SK-N-SH (cell line): ENCODE measurements at places on chromosomes 12 and 14.

DNA sequence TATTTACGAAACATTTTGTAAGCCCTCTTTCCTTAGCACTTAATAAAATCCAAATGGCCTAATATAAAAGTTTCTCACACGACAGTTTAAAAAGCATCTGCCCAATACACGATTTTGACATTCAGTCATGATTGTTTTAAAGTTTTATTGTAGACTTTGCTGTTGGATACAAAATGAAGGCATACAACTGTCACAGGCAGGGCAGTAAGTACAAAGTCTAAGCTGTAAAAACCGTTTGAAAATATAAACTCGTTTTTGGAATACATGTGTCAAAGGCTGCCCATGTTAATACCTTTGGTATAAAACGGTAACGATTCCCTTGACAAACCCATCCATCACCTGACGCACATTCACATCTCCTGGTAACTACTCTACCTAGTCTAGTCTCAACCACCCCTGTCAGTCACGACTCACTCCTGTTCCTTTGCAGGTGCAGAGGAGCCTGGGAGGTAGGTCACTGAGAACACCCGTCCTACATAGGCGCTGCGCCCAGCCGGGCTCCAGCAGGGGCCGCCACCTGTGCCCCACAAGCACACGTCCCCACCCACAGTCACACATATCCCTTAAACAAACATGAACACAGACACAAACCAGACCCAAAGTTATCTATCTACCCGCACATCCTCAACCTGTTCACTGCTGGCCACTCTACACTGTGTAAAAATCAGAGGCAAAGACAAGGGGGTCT lies 27.1 kb downstream of the KCTD10 start:
- DNase-seq: peak; percentile 60

GRCh38 chr14:56333359-56334292 lies 215.4 kb downstream of the PELI2 start:
- no peak for DNase-seq

- DNase-seq: no peak
Measured at GRCh38 chr12:116423094-116423493, 136.1 kb upstream of the MAP1LC3B2 start.

DNA sequence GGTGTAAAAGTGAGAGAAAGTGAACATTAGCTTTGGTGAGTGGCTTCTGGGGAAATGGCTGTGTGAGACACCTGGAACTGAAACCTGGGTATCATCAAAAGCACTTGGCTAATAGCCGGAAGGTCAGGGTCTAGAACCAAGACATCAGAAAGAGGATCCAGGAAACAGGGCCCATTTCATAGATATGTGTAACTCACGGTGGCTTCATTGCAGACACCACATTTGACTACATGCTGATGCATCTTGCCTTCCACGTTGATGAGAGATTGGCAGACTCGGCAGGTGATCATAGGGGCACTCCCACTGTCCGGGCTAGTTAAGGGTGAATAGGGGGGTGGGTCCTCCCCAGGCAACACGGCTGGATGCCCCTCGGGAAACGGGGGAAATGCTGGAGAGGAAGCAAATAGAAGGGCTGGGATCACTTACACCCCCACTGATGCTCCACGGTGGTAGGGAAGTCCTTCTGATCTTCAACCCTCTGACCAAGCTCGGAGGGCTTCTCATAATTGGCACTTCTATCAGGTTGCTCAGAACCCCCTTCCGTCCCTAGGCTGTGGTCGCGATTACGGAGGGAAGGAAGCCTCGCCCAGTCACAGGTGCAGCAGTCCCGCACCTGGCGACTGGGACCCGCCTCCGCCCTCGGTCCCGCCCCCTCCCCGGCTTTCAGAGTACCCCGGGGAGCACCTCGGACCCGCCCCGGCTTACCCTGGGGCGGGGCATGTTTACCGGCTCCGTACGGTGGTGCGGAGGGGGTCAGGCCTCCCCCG lies 593 bp downstream of the PIP4P1 start:
- DNase-seq: no peak

- DNase-seq: no peak
Measured at GRCh38 chr12:29208060-29208459, 59.0 kb downstream of the FAR2 start.

GRCh38 chr12:97112136-97112535 lies 205.1 kb downstream of the NEDD1 start:
- DNase-seq: no peak

DNA sequence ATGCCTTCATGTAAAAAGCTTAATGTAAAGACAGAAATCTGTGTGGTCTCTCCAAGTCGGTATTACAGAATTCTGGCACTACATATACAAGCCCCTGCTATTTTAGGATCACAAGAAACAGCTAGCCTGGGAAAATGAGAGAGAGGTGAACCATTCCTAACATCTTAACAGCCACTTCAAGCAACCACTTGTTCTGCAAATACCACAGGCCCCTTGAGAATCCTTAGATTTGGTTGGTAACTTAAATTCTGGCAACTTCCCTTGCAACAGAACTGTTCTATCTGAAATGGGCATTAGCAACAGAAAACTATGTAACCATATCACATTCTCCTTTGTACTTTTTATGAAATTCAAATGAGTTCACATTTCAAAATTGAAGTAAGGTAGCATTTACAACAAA lies 68.5 kb downstream of the SPPL3 start:
- DNase-seq: no peak

GRCh38 chr12:70822412-70822811 lies 98.1 kb downstream of the PTPRR start:
- DNase-seq: no peak

GRCh38 chr12:509500-509899 lies 49.8 kb downstream of the B4GALNT3 start:
- DNase-seq: no peak

DNA sequence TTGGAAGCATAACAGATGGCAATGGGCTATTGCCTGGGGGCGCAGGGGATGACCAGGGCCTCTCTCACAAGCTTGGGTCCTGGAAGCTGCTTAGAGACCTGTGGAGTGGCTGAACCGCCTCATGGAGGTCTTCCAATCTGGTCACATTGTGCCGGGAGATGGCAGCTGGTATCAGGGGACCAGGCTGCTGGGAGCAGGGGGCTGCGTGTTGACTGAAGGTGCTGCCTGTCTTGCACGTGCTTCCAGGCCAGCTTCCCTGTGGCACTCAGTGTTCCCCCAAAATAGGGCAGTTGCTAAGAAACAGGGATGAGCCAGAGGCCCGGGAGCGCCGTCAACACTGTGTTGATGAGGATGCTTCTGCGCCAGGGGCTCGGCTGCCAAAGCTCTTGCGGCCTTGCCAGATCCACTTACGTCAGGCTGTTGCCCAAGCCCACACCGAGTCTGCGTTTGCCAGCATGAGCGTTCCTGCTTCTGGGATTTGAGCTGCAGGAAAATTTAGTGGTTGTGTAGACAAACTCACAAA lies 39.8 kb downstream of the ELK3 start:
- peak; percentile 53 for DNase-seq

DNA sequence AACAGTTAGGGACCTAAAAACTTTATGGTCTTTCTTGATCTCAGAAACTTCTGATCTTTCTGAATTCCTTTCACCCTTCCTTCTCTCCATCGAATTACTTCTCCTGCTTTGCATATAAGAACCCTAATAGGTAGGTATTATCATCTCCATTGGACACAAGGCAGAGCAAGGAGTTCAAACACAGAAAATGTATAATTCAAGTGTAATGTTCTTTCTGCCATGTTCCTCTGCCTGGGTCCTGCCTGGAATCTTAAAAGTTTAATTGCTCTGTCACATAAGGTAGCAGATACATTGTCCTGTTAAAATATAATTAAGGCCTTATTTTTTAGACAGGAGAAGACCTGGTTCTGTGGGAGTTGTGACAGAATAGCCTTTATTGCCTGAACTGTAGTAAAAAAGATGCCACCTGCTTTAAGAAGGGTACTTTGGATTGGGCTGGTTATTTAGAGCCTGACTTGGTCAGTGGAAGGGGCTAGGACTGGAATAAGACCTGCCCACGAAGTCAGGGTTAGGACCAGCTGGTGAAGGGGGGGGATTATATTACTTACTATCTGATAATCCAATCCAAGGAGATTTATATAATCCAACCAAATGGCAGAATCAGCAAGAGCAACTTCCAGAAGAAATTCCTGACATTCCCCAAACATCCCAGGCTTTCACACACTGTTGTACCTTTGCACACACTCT lies 10.4 kb downstream of the G2E3 start:
- no peak for DNase-seq

DNA sequence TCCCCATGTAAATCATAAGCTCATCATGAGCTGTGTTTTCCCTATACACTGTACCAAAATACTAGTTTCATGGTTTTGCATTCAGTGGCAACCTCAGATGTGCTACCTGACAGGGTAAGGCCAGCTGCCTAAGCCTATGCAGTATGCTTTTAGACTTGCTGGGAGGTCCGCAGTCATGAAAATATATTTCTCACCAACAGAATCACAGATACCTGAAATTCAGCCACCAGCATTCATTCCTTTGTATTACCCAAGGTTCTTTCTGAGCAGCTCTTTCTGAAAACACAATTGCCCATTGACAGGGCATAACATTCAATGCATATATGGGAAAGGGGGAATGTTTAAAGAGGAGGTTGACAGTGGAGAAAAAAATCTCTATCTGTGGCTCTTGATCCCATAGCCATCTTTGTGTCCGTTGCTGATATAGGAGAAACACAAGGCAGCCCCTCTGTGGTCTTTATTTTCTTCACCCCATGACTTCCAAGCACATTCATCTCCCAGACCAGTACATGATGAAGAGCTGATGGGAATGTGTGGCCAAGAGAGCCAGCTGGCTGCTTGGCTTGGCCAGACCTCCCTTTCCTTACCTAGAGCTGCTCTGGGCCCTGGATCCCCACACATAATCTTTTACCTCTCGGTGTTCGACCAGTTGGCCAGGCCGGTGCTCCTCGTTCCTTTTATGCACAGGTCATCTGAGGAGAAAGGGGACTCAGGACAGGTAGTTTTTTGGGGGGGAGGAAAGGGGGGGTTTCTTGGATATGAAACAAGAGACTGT lies 162.9 kb downstream of the KCNA5 start:
- DNase-seq: no peak

DNA sequence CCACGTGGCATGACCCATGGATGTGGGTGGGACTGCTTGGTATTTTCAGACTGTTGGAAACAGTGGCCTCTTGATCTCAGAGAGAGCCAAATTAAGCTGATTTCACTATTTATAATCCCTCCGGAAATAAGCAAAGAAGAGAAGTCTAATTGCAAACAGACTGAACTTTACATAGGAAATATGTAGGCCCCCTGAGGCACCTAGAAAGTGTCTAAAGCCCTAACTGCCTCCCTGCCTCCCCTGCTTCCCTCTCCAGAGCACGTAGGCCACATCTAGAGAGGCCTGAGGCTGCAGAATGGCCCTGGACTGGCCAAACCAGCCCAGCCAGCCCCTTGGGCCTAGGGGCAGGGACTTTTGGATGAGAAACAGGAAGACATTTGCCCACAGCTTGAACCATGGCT lies 123.8 kb downstream of the ZFP36L1 start:
- DNase-seq: no peak

GRCh38 chr12:118436986-118437385 lies 60.6 kb downstream of the SUDS3 start:
- DNase-seq: no peak

GRCh38 chr14:50943943-50944646 lies at the start of gene PYGL:
PYGL (minus strand) TSS chr14:50944483; CDS start chr14:50944403, 80 bp downstream.
- DNase-seq: peak; percentile 84

DNA sequence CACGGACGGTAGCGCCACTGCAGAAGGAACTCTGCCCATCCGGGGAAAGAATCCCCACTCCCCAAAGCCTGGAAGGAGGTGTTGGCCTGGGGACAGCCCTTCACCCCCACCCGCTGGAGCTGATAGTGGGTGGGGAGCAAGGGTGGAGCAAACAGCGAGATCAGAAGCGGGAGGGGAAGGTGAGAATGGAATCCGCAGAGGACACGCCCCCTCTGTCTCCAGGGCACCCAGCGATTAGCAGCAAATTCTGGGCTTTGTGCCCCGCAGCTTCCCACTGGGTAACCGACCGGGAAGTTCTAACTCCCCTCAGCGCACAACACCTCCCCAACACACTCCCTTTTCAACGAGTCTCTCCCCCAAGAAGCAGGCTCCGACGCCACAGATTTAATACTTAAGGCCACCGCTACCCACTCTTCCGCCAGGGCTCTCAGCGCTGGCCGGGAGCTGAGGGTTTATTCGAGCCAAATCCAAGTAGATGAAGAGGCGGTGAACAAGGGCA lies 1.4 kb downstream of the SLC25A29 start:
- no peak for DNase-seq

DNA sequence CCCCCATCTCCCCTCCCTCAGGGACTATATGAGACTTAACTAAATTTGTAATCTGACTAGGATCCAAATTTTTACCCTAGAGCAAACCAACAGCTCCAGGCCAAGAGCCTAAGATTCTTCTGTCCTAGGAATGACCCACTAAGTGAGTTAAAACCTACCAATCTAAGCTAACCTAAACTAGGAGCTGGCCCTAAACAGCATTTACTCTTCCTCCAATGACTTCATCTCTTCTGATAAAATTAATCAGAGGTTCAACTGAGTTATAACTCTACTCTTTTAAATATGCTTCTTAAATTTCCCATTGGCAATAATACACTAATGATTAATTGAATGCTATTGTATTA lies 39.9 kb upstream of the TMPO start:
- no peak for DNase-seq

GRCh38 chr14:76599141-76599540 lies 162.1 kb upstream of the VASH1 start:
- DNase-seq: no peak

DNA sequence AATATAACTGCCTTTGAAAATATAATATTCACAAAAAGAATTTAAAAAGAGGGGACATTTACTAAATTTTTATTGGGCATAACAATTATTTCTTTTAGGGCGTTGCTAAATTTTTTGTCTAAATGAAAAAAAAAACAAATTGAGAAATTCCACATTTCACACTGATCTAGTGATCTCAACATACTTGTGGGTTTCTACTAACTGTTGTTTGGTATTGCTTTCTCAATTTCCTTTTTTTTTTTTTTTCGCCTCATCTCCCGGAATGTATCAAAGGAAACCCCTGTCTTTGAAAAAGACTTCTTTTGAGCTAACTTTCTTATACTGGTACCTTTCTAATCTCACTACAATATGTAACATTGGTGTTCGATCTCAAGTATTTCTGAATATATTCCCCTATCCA lies at the start of gene CLEC4D:
TSS of gene CLEC4D (plus strand) at position 248 of the 400 bp plus-strand sequence. CDS start 230 bp downstream, outside the sequence.
- no peak for DNase-seq

DNA sequence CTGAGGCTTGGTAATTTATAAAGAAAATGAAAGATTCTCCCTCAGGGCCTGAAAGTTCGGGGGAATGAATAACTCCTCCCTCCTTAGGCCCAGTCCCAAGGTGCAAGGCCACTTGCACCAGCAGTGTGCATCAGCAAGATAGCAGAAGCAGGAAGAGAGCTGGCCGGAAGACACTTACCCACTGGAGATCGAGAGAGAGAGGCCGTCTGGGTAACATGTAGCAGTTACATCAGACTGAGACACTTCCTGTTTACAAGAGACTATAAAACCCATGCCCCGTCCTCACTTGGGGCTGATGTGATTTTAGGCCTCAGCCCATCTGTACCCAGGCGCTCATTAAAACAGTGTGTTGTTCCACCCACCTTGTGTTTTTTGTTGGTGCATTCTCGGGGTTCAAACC lies 85.2 kb downstream of the TMTC3 start:
- DNase-seq: no peak

DNA sequence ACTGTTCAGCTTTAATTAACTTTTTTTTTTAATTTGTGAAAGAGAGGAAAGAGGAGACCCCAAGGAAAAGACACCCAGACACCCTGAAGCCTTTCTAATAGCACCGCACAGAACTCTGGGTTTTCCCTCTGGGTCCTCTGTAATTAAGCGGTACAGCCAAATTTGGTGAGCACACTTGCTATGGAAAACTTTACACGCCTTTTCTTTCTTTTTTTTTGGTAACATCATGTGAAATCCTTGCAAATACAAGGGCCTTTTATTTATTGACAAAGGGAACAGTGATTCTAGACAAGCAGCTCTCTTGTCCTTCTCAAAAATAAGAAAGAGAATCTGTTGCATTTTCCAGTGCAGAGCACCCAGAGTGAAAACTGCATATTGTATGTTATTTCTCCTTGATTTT lies 44.4 kb upstream of the CPM start:
- no peak for DNase-seq
